ENCODE measurements at places on chromosomes 2 and 18.
A peak's percentile ranks its signal among the peaks of the same experiment; 100 is the strongest.

- no peak for DNase-seq
These were observed 8.2 kb upstream of the GAREM2 start for GRCh38 chr2:26164641-26165211.

DNA sequence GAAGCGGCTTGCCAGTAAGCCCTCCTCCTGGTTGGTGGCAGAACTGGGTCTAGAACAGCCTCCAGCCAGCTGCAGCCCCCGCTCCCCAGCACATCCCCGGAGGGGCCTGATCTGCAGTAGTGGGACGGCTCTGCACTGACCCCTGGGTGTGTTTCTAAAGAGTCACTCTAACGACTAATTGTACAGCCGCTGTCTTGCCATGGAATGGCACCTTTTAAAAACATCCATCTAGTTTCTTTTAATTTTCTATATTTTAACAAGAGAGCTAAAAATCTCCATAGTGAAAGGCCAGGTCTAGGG lies 82.0 kb downstream of the MTCL1 start:
- DNase-seq, result no peak

DNA sequence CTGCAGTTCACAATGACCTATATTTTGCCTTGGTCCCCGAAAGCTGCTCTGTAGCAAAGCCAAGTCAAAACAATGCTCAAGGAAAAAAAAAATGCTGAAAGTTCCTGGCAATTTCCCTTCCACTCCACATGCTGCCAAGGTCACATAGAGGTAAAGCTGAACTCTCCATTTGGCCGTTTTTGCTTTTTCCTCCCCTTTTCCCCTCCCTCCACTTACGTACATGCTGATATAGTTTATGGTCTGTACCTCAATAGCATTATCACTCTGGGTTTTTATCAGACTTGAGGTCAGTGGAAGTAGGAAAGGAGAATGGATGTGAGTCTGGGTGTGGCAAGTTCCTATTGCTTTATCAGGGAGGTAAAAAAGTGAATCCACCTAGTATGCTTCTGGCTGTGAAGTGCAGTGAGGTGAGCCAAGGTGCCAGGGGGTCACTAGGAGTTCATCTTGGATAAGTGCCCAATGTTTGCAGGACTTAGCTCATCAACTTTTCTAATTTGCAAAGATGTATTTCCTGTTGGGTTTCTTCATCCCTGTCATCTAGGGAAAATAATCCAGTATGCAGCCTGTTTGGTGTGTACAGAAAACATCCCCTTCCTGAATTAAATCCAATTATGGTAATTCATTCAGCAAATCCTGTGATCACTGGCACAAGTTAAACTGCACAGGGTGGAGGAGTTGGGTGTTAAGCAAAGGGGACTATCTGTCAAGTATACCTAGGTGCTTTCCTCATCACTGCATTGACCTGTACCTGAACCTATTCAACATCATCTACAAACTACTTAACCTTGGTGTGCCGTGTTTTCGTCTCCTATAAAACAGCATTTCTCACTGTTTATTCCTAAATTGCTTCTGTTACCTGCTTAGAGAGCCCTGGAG lies 124.3 kb upstream of the CYP26B1 start:
- DNase-seq, result peak; percentile 37

DNA sequence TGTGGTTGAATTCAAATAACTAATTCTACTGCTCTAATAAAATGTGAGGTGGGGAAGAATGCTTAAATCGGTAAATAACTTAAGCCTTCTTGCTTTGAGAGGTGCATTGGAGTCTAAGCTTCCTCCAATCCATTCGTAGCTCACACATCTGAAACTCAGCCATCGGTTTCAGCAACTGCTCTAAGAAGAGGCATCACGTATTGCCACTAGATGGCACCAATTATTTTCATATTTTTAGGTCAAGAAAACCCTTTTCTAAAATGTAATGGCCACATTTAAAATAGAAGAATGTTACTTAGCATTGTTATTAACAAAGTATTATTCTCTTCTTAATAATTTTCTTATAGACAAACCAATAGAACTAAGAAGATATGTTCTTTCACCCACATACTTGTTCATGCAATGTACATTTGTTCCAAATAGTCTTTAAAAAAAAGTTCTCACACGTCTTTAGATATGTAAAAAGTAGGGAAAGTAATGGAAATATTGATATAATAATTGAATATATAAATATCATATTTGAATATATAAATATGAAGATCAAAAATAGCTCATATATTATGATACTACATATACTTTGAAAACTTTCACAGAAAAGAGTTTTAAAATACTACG lies 229.8 kb downstream of the CCDC178 start:
- DNase-seq, result no peak

GRCh38 chr18:48095726-48096125 lies 165.3 kb upstream of the SMAD2 start:
- no peak for DNase-seq

All from left kidney (tissue), 8 donors.